ENCODE measurements at places on chromosomes 2 and 18. TPM values are rescaled to one million over a fixed set of nuclear protein-coding genes. Genes with fewer than 3 reads are reported as not detected.

GRCh38 chr2:85438201-85439024, 19.9 kb downstream of the SH2D6 start:
- no peak for DNase-seq

GRCh38 chr2:33782395-33783230, 183.5 kb upstream of the FAM98A start:
- no peak for DNase-seq

DNA sequence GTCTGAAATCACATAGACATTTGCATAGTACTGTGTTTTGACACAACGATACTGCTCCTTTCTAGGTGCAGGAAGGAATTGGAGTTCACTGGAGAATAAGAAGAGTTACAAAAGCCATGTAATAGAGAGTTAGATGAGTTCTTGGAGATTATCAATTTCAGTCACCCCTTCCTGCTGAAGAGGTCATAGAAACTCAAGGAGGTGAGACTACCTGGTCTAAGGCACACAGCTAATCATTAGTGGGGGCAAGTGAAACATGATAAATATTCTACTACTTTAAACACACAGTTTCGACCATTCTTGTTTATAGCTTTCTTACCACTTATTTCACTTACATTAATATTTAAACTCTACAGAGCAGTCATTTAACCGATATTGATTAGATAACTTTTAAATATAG, 286.9 kb upstream of the NXPH2 start:
- no peak for DNase-seq

DNA sequence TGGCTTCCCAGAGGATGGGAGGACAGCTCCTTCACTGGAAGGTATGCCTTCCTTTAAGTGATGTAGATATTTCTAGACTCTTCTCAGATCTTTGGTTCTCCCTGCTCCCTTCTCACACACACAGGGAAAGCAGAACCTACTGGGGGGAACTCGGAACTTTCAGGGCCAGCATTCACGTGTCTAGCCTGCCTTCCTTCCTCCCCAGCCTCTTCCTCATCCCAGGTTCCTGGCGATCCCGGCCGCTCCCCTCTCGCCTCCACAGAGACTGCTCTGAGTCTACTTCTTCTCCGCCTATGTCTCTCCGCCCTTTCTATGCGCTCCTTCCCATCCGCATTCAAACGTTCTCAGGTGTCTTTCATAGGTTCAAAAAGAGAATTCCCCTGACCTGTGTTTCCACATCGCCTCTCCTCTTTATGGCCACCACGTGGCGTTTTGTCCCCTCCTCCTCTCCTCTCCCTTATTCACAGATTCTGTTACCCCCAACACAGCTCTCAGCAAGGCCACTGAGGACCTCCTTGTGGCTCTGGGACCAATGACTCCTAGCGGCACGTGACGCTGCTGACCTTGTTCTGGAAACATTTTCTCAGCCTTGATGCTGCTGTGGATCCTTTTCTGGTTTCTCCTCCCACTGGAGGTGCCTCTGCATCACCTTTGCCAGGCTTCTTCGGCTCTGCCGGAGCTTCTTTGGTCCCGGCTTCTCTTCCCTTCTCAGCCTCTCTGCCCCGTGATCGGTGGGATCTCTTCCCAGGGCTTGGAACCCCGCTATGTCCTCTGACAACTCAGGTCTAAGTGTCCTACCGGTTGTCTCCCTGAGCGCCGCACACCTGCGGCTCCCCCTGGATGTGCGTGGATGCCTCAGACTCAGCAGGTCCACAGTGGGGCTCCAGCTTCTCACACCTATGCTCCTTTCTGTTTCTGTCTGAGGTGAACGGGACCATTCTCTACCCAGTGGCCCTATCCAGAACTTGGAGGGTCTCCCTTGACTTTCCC, 77.5 kb downstream of the VAPA start:
- no peak for DNase-seq

DNA sequence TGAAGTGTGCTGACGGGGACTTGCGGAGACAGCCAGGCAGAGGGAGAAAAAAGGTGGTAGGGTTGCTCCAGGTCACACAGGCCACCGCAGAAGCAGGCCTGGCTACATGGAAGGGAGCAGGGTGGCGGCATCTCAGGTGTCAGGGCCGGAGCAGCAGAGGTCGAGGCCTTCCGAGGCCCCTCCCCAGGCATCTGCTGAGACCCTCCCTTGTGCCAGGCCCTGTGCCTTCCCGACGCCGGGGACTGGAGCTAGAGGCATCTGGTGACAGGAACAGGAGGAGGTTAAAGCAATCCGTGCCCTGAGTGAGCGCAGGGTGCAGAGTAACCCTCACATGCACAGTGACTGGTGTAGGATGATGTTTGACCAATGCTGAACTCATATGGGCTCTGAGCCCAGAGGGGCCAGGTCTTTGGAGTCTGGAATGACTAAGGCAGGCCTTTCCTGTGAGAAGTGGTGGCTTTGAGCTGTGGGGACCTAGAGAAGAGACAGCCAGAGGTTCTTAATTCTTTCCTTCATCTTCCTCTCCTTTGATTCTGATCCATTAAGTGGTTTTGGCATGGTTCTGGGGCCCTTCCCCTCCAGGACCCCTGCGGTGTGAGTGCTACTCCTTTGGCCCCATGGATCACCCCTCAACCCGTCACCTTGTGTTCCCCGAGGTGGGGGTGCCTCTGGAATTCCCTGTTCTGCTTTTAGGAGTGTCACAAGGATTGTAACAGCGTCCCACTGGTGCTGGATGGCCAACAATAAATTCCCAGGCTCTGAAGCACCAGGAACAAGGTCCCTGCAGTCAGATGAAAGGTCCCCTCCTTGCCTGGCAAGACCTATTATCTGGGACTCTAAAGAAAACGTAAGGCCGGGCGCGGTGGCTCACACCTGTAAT, 72.1 kb downstream of the KLHL29 start:
- DNase-seq: peak; percentile 52

GRCh38 chr2:10400978-10401951, 46.9 kb downstream of the ODC1 start:
- DNase-seq: no peak

The STAT4 gene
- 0.75 TPM for total RNA-seq
